NK-92 treated with Interleukin-12 subunit alpha and Interleukin-12 subunit beta, amount 100 ng/mL, for 24 hours (cell line): ENCODE measurements at places on chromosomes 2 and 18.

- DNase-seq, result no peak
These were observed 80.3 kb downstream of the EDAR start for GRCh38 chr2:108908713-108909070.

- no peak for DNase-seq
These were observed 73.5 kb downstream of the ZCCHC2 start for GRCh38 chr18:62596145-62597005.

DNA sequence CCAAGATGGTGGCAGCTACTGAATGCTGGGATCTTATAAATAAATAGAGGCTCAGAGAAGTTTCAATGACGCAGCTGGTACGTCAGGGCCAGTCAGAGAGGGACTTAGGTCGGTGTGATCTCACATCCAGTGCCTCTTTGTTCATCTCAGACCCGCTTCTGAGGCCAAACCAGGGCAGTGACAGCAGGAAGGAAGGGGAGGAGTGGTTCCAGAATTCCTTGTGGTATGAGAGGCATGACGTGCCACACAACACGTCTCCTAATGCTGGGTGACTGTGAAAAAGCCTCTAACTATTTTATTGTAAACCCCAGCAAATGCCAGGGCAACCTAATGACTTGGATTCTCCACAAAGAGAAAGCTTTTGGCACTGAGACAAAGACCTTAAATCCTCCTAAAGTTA is 423.3 kb downstream of the LPIN1 start:
- DNase-seq, result no peak

- no peak for DNase-seq
These were observed 171.2 kb downstream of the RTP5 start for GRCh38 chr2:242040681-242041080.

GRCh38 chr2:134087371-134087921 is 166.4 kb upstream of the MGAT5 start:
- DNase-seq, result no peak

DNA sequence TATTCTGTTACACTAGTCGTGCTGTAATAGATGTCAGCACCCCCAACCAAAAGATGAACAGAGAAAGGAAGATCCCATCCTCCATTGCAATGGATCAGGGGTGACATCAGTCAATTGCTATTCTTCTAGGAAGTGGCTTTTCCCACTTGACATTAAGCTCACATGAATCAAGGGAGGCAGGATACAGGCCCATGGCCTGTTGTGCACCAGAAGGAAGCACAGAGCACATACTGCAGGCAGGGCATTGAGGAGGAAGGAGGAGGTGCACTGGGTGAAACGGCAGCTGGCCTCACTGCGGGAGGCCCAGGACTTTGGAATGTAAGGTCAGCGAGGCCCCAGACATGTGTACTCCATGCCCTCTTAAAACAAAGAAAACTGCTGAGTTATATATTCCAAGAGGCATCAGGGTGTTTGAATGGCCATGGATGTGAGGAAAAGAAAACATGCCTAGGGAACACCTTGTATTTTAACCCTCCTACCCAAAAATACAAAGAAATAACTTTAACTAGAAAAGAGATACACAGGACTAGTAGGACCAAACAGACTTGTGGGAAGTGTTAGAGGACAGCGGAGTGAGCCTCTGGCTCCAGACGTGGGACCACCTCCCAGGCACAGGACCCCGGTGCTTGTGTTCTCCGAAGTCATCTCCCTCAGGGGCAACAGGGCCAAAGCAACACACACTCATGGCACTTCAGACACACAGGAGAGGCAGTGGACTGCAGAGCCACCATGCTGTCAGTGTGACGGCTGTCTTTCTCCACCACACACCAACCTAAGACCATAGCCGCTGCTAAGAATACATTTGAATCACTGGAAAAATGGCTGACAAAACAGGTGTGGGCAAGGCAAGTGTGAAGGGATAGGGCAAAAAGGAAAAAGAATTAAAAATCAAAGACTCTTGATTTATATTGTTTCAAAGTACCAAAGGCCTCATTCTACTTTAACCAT is 51.4 kb upstream of the RIOK3 start:
- no peak for DNase-seq

DNA sequence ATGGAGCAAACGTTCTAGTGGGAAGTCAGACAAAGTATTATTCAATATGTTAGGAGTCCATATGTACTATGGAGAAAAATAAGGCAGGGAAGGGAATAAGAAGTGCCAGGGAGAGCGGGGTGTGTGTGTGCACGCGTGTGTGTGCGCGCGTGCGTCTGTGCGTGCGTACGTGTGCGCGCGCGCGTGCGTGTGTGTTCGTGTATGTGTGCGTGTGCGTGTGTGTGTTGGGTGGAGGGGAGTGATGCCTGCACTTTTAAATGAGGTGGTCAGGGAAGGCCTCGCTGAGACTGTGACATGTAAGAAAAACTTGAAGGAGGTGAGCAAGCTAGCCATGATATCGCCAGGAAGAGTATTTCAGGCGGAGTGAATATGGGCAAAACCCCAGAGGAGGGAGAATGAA is 1.6 kb upstream of the MREG start:
- DNase-seq, result no peak

GRCh38 chr2:163604941-163605555 is 130.8 kb downstream of the FIGN start:
- no peak for DNase-seq

GRCh38 chr2:205775097-205775877 is 93.0 kb downstream of the NRP2 start:
- no peak for DNase-seq

GRCh38 chr18:54250846-54251261 is 18.5 kb upstream of the POLI start:
- DNase-seq, result no peak

DNA sequence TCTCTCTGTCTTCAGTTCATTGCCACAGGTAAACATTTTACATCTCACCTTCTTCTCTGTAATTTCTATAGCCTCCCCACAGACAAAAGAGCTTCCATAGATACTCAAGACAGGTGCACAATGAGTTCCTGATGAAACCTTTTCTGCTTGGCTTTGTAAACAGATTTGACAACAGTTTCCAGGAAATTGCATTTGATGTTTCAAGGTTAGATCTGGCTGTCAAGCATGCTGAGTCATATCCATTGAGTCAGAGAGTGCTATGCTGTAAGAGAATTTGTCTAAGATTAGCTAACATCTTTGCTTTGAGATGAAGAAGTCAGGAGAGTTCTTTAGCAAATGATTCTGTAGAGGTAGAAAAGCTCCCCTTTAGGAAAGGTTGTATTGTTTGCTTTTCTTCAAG is 40.6 kb upstream of the MAP2 start:
- no peak for DNase-seq

- no peak for DNase-seq
These were observed 28.4 kb downstream of the MBD5 start for GRCh38 chr2:148049284-148049683.

GRCh38 chr18:48844271-48844670 is 106.5 kb downstream of the SMAD7 start:
- DNase-seq, result no peak

DNA sequence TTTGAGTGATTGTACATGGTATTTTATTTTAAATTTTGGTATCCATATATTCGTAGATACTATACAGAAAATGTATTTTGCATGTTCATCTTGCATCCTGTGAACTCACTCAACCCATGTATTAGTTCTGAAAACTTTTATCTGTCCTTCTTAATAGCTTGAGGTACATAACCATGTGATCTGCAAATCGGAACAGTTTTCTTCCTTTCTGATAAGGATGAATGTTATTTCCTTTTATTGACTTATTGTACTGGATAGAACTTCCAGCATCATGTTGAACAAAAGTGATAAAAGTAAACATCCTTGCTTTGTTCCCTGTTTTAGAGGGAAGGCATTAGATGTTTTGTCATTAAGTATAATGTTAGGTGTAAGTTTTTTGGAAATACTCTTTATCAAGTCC is 554.7 kb downstream of the GALR1 start:
- no peak for DNase-seq

DNA sequence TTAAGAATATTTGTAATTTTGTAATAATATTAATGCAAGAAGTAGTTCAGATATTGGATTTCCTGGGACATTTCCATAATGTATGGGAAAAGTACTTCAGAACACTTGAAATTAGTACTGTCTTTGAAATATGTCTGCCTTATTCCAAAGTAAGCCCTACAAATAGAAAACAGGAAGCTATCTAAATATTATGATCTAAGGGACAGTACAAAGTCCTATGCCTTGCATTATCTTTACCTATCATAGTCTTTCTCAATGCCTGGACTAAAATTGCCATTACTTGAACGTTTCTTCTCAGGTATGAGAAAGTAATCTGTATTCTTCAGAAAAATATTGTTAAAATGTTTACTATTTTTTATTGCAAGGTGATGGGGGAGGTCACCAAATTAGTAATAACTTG is 113.0 kb downstream of the PPP1R1C start:
- no peak for DNase-seq

- DNase-seq, result no peak
These were observed 196.6 kb upstream of the SLC35G4 start for GRCh38 chr18:11412811-11413210.

DNA sequence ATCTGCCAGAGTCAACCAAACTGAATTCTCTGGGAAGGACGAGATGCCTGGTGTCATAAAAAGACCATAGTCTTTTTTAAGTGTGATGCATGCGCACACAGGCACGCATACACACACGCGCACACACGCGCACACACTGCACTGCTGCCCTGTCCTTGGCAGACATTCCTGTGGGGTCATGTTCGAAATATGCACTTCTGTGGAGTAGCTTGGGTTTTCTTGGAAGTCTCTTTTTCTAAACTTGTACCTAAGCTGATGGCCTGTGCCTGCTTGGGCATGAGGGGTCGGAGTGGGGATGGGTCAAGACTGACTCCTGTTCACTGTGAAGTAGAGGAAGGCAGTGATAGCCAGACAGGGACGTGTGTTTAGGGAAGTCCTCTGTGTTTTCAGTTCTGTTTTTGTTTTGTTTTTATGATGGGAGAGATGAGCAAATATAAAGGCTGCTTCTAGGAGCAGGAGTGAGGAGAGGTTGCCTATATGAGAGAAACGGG is 4.0 kb upstream of the RMC1 start:
- no peak for DNase-seq

DNA sequence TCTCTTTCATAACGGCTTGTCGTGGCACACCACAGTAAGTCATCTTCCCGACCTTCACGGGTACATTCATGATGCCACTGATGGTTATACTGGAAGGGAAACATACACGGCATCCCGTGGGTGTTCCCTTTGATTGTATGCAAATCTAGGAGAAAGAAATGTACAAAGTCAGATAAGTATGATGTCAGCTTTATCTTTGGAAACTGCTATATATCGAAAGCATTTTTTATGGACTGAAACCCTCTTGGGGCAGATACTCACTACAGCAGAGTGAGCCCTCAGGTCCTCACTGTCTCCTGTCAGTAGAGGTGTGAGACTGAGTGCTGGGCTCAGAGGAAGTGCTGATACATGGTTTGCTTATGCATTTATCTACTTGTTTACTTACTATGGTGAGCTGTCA is 20.4 kb downstream of the PLA2R1 start:
- no peak for DNase-seq

DNA sequence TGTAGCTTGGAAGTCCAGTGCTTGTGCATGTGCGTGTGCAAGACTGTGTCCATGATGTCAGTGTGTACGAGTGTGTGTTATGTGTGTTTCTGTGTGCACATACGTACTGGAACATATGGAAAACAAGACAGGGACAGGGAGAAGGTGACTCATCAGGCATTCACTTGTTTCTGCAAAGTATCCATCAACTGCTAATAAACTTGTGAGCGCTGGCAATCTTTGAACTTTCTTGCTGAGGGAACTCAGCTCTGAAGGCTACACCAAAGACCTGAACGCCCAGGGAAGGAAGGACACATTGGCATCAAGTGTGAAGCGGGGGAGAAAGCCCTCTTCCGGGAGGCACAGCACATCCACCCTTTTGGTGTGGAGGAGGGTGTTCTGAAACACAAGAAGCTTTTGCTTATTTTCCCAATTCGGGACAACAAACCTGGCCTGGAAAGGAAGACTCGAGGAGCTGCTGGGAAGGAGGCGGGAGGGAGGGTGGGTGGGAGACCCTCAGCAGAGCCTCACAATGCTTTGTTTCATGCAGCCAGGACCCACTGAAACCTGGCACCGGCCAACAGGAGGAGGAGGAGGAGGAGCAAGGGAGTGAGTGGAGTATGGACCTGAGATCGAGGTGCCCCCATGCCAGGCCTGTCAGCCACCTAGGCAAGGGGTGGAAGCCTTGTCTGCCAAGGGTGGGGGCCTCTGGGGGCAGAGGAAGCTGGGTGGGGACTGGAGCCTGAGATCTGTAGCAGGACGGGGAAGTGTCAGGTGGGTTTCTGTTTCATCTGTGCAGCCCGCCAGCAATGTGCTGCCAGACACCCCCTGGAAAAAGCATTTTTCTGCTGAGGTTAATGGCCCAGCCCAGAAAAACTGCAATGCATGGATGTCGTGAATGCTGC is 26.8 kb downstream of the SMAD7 start:
- no peak for DNase-seq

DNA sequence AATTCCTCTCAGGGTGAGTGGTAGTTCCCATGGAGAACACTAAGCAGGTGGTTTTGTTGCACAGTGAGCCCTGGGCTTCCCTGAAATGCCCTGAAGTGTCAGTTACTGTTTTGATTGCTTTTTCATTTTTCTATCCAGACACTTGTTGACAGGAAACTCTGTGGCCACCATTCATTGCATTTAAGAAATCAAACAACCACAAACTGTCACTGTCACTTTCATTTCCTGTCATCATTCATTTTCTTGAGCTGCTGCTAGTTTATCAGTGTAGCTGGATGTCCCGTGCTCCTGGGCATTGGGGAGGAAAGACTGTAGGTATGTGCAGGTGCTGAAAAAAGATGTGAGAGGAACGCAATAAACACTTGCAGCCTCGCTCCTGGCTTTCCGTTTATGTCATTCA is 891.6 kb upstream of the ZEB2 start:
- DNase-seq, result no peak

- no peak for DNase-seq
These were observed 8.7 kb upstream of the CHMP1B start for GRCh38 chr18:11842562-11842961.

DNA sequence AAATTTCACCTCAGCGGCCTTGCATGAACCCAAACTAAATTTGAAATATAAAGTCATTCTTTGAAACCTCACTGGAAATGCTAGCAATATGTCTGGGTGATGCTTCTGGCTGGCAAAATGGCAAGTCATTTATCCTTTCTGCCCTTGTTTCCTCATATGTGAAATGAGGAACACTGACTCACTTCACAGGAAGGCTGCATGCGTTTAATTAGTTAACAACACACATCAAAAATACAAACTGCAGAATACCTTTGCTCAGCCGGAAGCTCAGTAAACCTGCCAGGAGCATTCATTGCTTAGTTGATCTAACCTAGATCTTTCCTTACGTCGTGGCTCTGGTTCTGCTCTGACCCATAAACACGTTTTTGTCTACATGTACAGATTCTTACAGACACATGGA is 214.2 kb upstream of the ACVR2A start:
- DNase-seq, result no peak
